ENCODE measurements at places on chromosomes 12 and 14.

DNA sequence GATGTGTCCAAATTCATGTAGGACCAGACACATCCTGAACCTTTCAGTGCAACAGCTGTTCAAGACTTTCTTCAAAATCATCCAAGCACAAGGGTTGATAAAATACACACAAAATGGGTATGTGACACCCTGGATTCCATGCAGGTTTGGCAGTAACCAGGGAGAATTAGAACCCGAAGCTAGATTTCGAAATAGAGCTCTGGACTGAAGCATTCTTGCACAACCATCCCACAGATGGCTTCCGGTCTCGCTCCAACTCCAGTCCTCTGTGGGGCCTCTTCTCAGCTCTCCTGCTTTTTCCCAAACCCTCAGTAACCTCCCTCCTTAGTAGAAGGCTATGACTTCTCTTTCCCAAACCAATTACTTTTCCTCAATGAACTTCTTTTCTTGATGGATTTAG is 171.3 kb downstream of the TTC7B start:
- DNase-seq: no peak

DNA sequence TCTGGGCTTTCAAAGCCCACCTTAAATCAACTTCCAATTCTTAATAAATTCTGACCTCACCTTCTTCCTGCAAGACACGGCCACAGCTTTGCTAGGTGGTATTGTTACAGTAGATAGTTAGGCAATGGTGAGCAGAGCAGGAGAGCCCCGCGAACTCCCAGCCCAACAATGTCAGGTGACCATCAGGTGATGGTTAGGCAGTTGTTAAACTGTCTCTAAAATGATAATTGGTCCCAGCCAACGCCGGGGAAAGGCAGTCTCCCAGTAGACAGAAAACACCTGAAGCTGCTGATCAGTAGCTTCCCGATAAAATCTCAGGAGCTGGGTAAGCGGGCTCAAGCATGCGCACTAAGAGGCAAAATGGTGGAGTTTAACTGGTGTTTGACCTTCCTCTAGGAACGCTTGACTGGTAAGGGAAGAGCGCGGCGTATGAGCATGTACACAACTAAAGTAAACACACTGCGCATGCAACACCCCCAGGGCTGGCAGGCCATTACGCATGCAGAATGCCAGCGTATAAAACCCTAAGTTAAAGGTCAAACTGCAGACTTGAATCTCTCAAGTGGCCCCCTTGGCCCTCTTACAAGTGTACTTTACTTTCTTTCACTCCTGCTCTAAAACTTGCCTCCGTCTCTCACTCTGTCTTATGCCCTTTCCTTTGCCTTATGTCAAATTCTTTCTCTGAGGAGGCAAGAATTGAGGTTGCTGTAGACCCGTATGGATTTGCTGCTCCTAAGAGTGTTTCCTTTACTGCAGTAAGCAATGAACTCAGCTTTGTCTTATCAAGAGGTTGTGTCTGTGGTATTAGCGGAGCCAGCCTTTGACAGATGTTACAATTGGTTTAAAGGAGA is 113.5 kb downstream of the C12orf75 start:
- no peak for DNase-seq

- DNase-seq: no peak
These were observed 34.6 kb upstream of the NFKBIA start for GRCh38 chr14:35438910-35439713.

GRCh38 chr12:76878099-76878898 is 520 bp downstream of the CSRP2 start:
- no peak for DNase-seq

DNA sequence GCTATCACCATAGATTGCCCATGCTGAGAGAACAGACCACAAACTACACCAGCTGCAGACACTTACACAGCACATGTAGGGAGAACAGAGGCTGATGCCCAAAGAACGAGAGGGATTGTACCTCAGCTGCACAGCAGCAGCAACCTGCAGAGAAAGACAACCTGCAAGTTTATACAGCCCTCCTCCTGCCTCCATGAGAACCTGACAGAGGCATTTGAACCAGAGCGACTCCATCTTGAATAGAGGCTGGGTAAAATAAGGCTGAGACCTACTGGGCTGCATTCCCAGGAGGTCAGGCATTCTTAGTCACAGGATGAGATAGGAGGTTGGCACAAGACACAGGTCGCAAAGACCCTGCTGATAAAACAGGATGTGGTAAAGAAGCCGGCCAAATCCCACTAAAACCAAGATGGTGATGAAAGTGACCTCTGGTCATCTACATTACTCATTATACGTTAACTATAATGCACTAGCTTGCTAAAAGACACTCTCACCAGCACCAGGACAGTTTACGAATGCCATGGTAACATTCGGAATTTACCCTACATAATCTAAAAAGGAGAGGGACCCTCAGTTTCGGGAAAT is 262.4 kb upstream of the HMGA2 start:
- DNase-seq: no peak

- DNase-seq: no peak
These were observed 120.8 kb downstream of the CHST11 start for GRCh38 chr12:104577581-104577981.

GRCh38 chr12:126952096-126953007 is 1314.6 kb upstream of the TMEM132C start:
- DNase-seq: no peak

GRCh38 chr12:64480148-64480547 is 28.2 kb downstream of the TBK1 start:
- no peak for DNase-seq

- DNase-seq: no peak
These were observed 40.3 kb downstream of the ANKRD9 start for GRCh38 chr14:102469261-102469660.

DNA sequence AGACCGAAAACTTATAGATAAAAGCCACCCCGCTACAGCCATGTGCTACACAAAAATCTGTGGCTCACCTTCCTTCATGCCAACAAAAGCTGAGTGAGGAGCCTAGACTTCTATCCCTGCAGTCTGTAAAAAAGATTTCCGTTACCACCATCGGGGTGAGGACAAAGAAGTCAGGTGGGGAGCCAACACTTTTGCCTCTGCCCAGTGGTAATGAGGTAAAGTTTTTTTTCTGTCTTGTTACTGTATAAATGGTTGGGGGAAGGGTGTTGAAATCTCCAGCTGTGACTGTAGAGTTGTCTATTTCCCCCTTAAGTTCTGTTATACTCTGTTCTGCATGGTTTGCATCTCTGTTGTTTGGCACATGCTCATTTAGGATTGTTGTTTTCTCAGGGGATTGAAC is 707.8 kb downstream of the FLRT2 start:
- no peak for DNase-seq

GRCh38 chr12:131316388-131316787 is 362.7 kb downstream of the ADGRD1 start:
- no peak for DNase-seq

DNA sequence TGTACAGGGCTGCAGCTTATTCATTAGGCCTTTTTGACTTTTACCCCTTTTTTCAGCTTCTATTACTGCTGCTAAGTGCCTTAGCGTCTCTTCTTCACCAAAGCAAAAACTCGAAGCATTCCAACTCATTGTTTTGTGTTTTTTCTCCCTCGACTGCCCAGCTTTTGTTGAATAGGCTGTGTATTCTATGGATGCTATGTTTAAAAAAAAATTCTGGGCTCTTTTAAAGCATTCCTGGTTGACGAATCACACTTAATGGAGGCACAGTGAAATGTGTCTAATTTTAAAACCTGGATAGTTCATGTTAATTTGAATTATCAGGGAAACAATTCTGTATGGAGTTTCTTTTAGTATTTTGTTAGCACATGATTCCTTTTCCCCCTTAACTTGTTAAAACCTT is 29.7 kb downstream of the KTN1 start:
- DNase-seq: no peak

DNA sequence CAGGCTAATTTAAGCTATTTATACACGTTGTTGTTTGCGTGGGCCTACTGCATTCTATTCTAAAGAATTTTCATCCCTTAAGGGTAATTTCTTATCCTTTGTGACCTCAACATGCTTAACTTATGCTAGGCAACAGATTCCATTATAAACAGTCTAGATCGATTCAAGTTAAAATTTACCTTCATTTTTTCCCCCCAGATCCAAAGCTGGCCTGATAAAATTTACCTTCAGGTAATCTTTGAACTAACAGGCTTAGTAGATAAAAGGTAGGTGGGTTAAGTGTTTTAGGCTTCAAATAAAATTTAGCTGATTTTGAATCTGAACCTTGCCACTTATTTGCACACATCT is 389 bp upstream of the CCNB1IP1 start:
- DNase-seq: no peak

DNA sequence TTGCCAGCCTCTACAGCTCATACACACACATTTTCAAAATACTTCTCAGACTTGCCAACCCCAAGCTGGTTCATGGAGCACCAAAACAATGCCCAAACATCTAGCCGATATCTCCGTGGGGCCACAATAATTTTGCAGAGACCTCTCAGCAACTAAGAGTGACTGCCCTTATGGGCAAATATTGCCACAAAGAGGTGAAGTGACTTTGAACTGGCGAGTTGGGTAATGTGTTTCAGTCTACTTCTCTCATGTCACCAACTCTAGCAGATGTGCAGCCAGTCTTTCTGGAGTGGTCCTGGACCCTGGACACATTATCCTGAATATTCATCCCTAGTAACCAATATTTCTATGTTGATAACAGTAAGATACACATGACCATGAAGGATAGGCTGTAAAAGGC is 290.3 kb downstream of the EMP1 start:
- DNase-seq: no peak

- DNase-seq: no peak
These were observed 154.4 kb downstream of the LRIG3 start for GRCh38 chr12:58765653-58766512.

GRCh38 chr14:90444077-90444696 is 47.4 kb downstream of the CALM1 start:
- no peak for DNase-seq

DNA sequence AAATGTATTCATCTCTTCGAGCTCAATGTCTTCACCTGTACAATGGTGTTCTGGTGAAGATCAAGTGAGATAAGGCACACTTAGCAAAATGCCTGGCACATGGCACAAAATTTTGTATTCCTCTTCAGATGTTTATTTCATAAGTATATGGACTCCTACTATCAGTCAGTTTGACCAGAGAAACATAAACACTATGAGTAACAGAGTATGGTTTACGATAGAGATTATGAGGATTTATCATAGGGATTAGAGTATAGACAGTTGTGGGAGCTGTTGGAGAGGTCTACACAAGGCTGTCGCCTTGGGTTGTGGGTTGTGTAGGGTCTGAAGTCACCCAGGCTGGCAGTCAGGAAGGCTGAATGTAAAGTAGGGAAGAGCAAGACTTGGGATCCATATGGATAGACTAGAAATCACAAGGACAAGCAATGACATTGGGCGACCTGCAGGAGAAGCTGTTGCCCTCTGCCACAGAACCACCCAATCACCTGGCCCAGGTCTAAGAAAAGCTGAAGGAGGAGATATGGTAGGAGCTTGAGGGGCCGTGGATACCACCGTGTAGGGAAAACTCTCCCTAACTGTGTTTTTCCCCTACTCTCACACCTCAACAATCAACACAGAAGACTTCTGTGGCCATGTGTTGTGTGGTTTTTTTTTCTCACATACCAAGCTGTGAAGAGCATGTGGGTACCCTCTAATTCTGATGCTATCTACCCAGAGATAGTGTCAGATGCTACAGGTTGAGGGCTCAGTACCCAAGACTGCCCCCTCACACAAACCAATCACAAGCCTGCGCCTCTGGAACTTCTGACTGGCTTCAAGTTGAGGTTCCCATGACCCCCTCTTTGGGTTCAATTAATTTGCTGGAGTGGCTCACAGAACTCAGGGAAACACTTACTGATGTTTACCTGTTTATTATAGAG is 27.2 kb upstream of the RESF1 start:
- DNase-seq: no peak

DNA sequence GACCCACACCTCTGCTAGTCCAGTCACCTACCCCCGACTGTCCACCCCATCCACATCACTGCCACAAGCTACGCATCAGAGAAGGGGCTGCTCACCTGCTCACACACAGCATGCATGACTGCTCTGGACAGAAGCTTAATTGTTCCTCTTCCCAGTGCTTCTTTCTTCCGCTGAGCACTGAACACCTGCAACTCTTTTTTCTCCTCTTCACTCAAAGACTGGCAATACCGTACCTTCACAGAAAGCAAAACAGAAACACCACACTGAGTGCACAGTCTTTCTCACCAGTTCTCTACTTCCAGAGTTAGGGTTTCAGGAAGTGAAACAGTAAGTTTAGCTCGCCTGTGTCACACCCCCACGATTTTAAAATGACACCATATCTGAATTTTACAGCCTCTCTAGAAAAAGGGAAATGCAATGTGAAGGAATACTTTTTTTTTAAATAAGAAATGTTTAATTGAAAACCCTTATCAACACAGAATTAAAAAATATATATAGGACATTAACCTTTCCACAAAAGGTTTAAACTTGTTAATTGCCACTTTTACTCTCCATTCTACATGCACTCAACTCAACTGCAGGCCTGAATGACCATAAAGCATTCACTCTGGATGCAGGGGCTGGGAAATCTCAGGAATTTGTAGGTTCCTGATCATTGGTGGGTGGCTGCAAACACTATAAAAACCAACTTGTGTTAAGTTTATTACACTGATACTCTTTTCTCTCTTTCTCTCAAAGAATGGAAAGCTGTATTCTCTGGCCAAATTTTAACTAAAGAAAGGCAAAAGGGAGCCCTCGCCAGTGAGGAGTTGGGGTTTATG is 120.0 kb downstream of the PRICKLE1 start:
- no peak for DNase-seq

DNA sequence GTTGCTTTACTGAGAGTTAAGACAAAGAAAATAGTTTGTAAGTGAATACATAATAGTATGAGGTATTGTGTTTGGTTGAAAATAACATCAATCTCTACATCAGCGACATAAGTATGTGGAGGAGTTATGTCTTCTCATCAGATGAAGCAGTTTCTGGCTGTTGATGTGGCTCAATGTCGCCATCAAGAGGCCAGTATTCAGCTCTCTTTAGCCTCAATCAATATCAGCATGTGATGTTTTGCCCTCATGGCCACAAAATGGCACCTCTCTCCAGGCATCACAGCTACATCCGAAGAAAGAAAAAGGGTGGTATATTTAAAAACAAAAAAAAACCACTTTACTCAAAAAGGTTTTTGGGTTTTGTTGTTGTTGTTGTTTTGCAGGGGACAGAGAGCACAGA is 302.3 kb upstream of the TMEM132C start:
- no peak for DNase-seq

- no peak for DNase-seq
These were observed 49.2 kb downstream of the FBXL14 start for GRCh38 chr12:1544996-1545700.

GRCh38 chr12:124616394-124617221 is 49.2 kb upstream of the NCOR2 start:
- DNase-seq: no peak

Measured in activated T-cell treated with anti-CD3 and anti-CD28 coated beads, Interleukin-2, amount 50 U/mL, for 24 hours (primary cell).